Glutamatergic neuron (in vitro differentiated cells): ENCODE measurements at places on chromosomes 16 and 17.

DNA sequence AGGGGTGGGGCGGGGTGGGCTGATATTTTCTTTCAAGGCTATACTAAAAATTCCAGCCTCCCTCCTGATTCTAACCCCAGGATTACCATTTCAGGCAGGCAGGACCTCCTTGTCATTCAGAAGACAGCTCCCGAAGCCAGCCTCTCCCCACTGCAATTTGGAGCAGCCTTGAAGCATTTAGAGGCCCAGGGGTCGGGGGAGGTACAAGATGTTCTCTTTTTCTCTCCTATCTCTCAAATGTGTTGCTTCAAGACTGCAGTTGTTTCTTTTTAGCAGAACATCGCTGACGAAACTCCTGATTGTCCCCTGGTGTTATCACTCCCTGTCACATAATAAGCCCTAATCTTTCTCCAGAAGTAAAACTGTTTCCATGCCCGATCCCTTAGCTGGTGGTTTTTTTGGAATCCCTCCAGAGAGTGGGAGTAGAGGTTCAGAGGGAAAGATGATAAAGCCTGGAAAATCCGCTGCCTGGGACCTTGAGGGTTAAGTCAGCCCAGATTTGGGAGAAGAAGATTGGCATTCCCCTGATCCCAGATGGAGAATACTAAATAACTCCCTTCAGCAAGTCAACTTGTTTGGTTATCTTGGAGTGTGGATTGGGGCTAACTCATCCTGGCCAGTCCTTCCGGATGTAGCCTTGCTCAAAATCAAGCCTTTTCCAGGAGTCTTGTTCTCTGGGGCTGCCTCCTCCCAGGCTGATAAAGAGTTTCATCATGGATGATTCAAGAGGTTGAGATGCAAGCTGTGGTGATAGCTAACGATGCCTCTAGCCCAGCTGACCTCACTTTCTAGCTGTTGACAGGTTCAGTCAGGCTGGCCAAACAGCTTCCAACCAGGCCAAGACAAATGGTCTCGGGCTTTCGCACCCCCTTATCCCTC is 71.3 kb downstream of the SOX9 start:
- DNase-seq, result no peak

DNA sequence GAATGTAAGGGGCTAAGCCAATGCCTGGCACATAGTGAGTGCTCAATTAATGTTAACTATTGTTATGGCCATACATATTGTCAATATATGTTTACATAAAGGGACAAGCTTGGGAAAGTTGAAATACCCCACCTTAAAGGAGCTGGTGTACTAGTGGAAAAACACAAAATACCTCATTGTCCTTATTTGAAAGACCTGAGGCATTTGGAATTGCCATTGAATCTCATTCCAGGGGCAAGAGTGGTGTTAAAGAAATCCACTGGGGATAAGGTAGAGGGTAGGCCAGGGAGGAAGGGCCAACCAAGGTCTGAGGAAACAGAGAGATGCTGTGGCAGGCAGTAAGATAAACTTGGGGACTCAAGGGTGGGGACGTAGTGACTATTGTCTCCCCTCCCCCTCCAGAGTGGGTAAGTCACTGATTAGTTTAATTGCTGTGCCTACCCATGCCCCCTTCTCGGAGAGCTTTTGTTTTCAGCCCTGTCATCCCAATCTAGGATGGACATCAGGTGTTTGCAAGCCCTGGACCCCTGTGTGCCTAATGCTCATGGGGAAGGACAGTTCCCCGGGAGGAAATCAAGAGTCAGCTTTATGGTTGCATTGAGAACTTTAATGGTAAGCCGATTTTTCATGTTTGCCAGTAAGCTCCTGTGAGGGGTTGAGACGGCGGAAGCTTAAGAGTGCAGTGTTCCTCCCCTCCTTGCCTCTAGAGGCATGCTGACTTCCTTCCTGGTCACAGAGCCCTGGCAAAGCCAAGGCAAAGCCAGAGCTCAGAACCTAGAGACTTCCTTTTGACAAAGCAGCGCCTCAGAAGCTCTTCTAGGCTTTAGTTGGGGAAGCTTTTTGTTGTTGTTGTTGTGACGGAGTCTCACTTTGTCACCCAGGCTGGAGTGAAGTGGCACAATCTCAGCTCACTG is 2.5 kb upstream of the HEATR9 start:
- DNase-seq, result no peak

DNA sequence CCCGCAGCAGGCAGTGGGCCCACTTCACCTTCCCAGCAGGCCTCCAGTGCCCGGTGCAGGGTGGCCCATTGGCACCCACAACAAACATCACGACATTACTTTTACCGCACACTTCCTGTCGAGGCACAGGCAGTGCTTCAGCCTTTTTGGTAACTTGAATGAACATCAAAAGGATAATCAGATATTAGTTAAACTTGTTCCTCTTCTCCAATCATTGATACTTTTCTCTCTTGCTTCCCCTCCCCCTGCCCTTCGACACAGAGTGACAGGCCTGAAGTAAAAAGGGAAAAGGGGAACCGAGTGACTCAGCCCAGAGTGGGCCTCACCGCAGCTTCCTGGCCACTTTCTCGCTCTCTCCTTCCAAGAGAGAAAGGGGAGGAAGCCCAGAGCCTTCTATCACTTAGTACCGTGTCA is 507.0 kb downstream of the MAF start:
- DNase-seq, result no peak

DNA sequence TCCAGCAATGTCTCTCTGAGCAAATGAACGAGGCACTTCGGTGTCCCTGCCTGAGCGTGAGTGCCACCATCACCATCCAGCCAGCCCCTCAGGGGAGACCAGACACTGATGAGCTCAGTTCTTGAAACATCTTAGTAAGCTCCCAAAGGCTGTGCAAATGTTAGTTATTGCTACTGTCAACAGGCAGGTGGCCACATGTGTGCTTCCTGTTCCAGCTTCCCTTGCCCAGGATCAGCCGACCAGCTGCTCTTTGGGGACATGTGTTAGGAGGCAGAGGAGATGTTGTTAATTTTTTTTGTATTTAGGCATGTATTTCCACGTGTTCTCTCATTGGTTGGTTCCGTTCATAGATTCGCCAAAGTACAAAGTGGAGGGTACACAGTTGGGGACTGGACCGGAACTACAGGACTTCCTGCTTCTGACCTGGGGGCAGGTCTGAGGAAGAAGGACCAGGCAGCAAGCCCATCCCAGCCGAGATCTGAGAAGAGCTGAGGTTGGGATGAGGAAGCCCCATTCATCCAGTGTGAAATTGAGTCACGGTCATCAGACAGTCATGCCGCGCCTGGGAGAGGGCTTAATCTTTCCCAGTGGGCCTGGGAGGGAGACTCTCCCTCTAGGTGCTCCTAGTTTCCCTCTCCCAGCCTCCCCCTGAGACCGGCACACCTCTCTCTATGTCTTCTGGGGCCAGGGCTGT is 3.8 kb downstream of the TTYH2 start:
- peak; percentile 56 for DNase-seq

DNA sequence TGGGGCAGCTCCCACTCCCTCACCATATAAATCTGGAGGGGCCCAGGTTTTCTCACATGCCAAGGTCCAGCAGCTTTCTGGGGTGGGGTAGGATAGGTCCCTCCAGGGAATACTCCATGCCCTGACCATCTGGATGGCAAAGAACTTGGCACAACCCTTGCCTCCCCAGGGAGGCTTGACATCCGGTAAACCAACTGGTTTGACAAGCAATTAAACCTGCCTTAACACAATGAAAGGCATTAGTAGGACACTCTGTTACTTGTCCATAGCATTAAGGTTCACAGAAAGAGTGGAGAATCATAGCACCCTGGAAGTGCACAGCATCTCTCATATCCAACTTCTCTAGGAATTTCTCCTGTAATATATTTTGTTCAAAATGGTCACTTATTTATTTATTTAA is 63.9 kb upstream of the MAF start:
- DNase-seq, result no peak

GRCh38 chr17:30449480-30449879 is 27.7 kb upstream of the GOSR1 start:
- DNase-seq, result no peak

GRCh38 chr17:4005296-4006164 is 41.3 kb upstream of the ATP2A3 start:
- DNase-seq, result no peak

- no peak for DNase-seq
These were observed 3.4 kb upstream of the NAT9 start for GRCh38 chr17:74779501-74779900.

DNA sequence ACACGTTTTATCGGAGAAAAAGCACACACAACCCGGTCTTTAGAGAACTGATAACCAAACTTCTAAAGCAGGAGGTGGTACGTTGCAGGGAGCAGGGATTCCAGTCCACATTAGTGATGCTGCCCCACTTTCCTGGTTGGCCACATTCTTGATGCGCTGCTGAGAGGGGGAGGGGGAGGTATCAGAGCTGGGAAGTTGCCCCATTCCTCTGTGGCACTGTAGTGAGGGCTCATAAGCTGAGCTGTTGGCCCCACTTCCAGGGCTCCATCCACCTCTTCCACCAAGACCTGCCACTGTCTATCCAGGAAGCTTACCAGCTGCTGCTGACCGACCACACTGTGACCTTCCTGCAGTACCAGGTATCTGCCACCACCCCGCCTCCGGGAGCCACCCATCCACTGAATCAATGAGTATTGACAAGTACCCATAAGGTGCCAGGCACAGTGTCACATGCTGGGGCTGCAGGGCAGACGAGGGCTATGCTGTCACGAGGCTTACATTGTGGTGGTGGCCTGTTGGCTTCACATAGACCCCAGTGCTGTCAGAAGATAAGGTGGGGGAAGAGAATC is 1.1 kb downstream of the TSEN54 start:
- no peak for DNase-seq

DNA sequence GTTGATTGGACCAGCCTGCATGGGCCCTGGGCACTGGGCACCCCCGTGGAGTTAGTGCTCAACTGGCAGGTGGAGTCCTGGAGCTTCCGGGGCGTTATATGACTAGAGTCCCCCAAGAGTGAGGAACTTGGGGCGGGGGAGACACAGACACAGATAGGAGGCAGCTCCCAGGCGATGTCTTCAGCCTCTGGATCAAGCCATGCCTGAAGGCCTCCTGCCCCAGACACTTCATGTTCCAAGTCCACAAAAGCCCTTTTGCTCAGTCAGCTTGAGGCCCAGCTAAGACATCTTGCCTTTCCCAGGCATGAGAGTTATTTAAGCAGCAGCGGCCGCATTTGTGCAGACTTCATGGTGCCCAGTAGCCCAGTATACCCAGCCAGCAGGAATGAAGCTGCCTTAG is 136.6 kb upstream of the CIBAR2 start:
- DNase-seq, result no peak

DNA sequence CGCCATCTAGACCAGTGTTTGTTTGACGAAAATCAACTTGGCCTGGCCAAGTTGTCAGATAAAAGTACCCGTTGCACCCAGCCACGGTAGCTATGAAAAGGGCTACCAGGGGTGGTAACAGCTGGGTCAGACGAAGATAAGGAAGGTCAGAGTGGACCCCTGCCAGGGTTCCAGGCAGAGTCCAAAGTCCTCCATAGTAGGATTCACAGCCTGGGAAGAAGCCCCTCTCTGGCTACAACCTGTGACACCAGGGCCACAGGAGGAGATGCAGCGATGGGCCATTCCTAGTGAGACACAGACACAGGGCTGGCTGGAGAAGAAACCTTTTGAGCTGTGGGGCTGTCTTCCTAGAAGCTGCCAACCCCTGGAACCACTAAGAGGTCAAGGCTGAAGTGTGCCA is 39.3 kb downstream of the MEAK7 start:
- DNase-seq, result no peak

- DNase-seq, result no peak
These were observed 24.2 kb downstream of the SPACA3 start for GRCh38 chr17:33015716-33016346.

DNA sequence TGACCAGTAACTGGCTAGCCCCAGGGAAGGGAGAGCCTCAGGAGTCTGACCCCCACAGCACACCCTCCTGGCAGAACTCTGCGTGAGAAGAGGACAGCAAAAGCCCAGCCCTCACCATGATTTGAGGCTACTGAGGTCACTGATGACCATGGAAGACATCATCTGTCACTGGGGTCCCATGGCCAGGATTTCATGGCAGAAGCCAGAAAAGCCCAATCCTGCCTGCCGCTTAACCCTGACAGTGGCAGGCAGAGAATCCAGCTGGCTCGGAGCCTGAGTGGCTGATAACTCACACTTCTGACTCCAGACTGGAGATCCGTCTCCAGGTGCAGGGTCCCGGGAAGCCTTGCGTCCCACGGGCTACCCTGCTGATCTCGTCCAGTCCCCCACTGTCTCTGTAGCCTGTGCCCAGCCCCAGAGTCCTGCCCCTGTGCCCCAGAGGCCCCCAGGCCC is 17.5 kb downstream of the GRIN2C start:
- DNase-seq, result no peak

- peak; percentile 33 for DNase-seq
These were observed 587 bp downstream of the RNF157 start for GRCh38 chr17:76239538-76240274.

DNA sequence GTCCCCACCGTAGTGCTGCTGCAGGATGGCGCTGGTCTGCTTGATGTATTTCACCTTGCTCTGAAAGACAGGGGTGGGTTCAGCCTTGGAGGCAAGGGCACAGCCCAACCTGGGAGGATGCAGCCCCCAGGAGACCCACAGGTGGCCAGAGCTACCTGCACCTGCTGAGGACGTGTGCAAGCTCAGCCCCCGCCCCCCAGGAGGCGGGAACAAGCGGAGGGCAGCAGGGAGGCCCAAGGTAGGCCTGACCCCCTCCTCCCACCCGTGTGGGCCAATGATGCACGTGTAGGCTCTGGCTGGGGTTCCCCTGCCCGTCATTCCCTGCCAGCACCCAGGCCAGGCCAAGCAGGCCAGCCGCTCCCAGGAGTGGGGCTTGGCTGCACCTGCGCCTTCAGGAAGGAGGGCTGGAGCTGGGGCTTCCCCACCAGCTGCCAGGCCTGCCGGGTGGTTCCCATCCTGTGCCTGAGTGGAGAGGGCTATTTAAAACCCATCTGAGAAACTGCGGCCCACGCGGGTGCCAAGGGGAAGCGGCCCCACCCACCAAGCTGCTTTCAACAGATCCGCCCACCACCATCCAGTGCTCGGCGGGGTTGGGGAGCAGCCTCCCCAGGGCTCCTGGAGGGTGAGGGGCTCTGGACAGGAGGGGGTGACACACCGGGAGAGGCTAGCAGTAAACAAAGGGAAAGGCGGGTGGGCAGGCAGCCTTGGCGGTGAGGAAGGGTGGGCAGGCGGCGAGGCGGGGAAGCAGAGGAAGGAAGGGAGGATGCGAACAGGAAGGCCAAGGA is 3.8 kb downstream of the NTHL1 start:
- peak; percentile 20 for DNase-seq

GRCh38 chr16:27511657-27512448 is 37.9 kb downstream of the GTF3C1 start:
- DNase-seq, result no peak

- DNase-seq, result no peak
These were observed 58.5 kb downstream of the TBC1D16 start for GRCh38 chr17:79977161-79977631.
